ENCODE measurements at places on chromosomes 7 and 10. TPM values are rescaled to one million over a fixed set of nuclear protein-coding genes. Genes with fewer than 3 reads are reported as not detected.

Gene SPDYE9
- not detected for total RNA-seq

Gene EPHA1
- not detected for total RNA-seq

Gene GIMAP2
- 12.3 TPM for total RNA-seq

DNA sequence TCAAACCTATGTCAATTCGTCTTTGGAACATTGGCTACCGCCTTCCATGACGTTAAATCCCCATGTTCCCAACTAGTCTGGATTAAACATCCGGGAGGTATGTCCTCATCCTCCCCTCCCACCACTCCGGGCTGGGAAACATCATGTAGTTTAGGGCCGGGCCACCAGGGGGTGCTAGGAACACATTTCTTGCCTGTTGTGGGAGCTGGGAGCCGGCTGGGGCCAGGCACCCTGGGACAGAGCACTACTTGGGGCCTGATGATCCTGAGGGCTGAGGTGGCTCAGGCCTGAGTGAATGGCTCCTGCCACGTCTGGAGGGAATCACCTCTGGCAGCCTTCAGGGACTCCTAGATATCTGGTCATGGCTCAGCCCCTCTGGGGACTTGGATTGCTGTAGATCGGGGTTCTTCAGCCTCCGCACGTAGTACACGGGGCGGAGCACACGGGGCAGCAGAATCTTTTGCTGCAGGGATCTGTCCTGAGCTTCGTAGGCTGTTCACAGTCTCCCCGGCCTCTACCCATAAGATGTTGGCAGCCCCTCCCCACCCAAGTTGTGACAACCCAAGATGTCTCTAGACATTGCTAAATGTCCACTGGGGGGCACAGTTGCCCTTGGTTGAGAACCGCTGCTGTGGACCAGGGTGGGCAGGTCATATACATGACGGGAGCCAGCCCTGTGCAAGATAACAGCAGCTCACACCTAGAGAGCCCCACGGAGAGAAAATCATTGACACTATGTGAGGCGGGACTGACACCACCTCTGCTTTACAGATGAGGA, 141.2 kb upstream of the ZNF716 start:
- no peaks in the 10 kb centered on the region for H3K27me3 ChIP-seq
- H3K27ac ChIP-seq = no peak overlapping the region
- no peaks in the 10 kb centered on the region for H3K36me3 ChIP-seq
- no peak for DNase-seq
- no peaks in the 10 kb centered on the region for H3K4me1 ChIP-seq

DNA sequence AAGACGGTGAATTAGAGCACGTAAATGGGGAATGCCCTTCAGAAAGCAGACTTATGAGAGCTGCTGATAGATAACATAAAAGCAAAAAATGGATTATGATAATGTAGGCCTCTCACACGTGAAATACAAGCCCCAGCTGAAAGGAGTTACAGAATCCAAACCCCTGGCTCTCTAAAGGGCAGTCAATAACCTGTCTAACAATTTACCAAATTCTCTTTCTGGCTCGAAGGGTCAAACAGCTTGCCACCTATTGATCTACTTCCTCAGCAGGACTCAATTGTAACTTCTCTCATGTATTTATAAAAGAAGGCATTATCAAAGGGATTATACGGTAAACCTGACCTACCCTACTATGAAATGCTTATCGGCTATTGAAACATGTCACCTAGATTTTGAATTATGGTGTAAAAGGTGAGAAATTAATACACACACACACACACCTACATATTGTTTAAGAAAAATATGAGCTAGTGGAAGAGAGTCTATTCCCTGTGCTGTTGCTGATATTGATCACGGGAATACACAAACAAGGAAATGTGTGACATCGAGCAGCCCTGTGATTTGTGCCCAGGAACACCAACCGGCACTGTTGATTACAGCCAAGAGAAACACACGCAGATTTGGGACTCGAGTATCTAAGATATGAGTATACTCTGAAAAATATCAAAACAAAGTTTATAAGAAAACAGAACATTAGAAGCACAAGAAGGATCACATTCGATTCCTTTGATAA, 135.6 kb upstream of the NEBL start:
- no peaks in the 10 kb centered on the region for H3K27me3 ChIP-seq
- no peak overlapping the region for H3K27ac ChIP-seq
- no peaks in the 10 kb centered on the region for H3K4me1 ChIP-seq
- no peaks in the 10 kb centered on the region for H3K36me3 ChIP-seq

Gene DNAJC30
- total RNA-seq = 16.0 TPM

- no peaks in the 10 kb centered on the region for H3K27me3 ChIP-seq
- no peak overlapping the region for H3K27ac ChIP-seq
- H3K4me3 ChIP-seq = no peak overlapping the region
- peaks cover 6% of the 10 kb centered on the region for H3K36me3 ChIP-seq
- peaks cover 9% of the 10 kb centered on the region for H3K4me1 ChIP-seq
- no peak for DNase-seq
These were observed 158.0 kb downstream of the HDAC9 start for GRCh38 chr7:18653381-18654155.

- H3K4me3 ChIP-seq = no peak overlapping the region
- H3K27me3 ChIP-seq = no peaks in the 10 kb centered on the region
- no peaks in the 10 kb centered on the region for H3K4me1 ChIP-seq
These were observed 19.8 kb downstream of the ADAMTS14 start for GRCh38 chr10:70692043-70692603.

- H3K4me3 ChIP-seq = no peak overlapping the region
- no peaks in the 10 kb centered on the region for H3K36me3 ChIP-seq
- H3K4me1 ChIP-seq = no peaks in the 10 kb centered on the region
- H3K27ac ChIP-seq = no peak overlapping the region
- no peak for DNase-seq
These were observed 329.6 kb upstream of the PHYHIPL start for GRCh38 chr10:58846856-58847255.

Gene GALNT17
- 29.8 TPM for total RNA-seq

DNA sequence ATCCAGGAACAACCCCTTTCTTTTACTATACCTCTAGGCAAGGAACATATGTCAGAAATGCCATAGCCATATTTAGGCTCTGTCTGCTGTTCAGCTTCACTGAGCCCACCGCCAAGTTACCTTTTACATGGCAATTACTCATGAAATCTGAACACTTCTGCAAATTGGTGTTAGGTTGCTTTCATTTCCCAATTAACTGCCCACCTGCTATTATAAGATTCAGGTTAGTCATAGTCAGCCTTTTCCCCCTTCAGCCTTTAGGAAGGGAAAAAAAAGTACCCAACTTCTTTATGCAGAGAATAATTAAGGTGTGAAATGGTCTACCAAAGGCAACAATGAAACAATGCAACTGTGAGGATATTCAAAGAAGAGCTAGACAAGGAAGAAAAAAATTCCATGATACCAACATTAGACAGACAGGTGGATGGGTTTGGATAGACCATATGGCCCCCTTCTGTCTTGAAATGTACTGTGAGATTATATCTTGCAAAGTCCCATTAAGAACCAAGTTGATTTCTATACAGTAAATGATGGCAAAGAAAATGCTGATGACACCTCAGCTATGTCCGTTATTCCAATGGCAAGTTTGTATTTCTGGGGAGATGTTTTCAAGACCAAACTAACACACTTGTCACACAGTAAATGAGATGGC, 442.1 kb upstream of the NRP1 start:
- no peaks in the 10 kb centered on the region for H3K4me1 ChIP-seq
- H3K27ac ChIP-seq = no peak overlapping the region
- no peaks in the 10 kb centered on the region for H3K36me3 ChIP-seq
- H3K4me3 ChIP-seq = no peak overlapping the region

- no peaks in the 10 kb centered on the region for H3K4me1 ChIP-seq
- H3K27ac ChIP-seq = no peak overlapping the region
- no peak for DNase-seq
- H3K4me3 ChIP-seq = peak overlapping the region; percentile 64
These were observed 832 bp upstream of the TIAL1 start for GRCh38 chr10:119597405-119598186.

- DNase-seq = no peak
These were observed 291.2 kb downstream of the HDAC9 start for GRCh38 chr7:18786796-18787195.

Gene ATRNL1
- 15.4 TPM for total RNA-seq

Gene STX1A
- total RNA-seq = 13.1 TPM

- H3K4me1 ChIP-seq = no peaks in the 10 kb centered on the region
- no peaks in the 10 kb centered on the region for H3K36me3 ChIP-seq
- no peak for DNase-seq
- no peak overlapping the region for H3K4me3 ChIP-seq
- H3K27ac ChIP-seq = no peak overlapping the region
These were observed 19.0 kb downstream of the SH2B2 start for GRCh38 chr7:102305414-102306268.

DNA sequence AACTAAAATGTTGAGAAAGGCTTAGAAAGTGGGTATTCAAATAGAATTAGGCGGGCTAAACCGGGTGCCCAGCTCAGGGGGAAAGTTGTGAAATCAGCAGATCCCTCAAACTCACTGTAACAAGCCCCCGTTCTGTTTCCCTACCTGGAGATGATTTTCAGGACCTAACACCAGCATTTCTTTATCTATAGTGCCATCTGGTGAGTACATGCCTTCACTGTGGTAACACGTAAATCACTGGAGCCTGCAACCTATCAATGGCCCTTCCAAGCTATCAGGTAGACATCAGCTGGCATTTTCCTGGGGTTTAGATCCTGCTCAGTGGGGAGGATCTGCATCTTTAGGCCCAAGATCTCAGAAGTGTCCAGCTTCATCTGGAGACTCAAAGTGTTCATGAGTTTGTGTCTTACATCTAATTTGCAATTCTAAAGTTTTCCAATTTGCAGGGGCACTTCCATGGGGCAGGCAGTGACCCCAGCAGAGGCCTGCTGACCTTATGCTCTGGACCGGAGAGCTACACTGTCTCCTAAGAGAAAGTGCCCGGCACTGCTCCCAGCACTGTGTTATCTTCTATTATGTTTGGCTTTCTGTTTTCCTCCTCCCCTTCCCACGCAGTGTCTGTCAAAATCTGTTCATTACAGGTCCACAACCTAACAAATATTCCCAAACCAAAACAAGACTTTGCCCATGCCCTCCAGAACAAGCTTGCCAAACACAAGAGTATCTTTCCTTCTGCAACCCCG, 132.5 kb downstream of the LSM5 start:
- H3K36me3 ChIP-seq = no peaks in the 10 kb centered on the region
- DNase-seq = no peak
- H3K4me3 ChIP-seq = no peak overlapping the region
- H3K27me3 ChIP-seq = no peaks in the 10 kb centered on the region

Gene FAM25C
- not detected for total RNA-seq

DNA sequence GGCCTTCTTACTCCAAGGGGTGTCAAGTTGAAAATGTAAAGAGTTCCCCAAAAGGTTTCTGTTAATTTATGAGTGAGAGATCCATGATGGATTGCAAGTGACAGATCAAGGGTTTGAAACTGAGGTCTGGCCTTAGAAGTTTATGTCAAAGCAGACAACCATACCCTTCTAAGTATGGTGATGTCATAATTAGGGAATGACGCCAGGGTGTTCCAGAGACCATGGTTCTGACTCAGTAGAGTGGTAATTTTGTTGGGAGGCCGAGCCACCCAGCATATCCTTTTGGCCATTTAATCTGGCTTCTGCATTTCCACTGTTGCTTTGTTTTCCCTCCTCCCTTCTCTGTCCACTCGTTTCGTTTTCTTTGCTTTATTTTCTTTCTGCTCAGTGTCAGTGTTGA, 2.7 kb downstream of the TRUB1 start:
- DNase-seq = no peak
- no peak overlapping the region for H3K4me3 ChIP-seq
- no peaks in the 10 kb centered on the region for H3K27me3 ChIP-seq
- H3K27ac ChIP-seq = no peak overlapping the region
- peaks cover 23% of the 10 kb centered on the region for H3K36me3 ChIP-seq

- no peaks in the 10 kb centered on the region for H3K27me3 ChIP-seq
- H3K4me3 ChIP-seq = no peak overlapping the region
- no peak overlapping the region for H3K27ac ChIP-seq
- no peaks in the 10 kb centered on the region for H3K4me1 ChIP-seq
- H3K36me3 ChIP-seq = no peaks in the 10 kb centered on the region
These were observed 7.9 kb downstream of the PANK1 start for GRCh38 chr10:89637113-89637512.

DNA sequence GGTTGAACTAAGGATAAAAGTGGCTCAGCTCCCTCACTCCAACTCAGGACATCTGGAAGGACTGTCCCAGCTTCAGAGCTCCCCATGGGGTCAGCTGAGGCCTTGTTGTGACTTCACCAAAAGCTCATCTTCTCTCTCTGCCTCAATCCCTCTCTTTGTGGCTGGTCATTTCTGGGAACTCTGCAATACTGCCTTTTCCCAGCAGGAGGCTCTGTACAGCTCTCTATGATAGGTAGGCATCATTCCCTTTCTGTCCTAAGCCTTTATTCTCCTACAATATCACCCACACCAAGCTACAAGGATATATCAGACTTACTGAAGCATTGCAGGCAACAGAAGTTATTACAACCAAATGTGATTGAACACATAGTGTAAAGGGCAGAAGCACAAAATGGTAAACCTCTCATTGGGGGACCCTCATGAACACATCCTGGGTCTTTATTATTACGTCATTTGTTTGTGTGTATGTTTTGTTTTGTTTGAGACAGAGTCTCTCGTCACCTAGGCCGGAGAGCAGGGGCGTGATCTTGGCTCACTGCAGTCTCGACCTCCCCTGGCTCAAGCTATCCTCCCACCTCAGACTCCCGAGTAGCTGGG, 36.7 kb upstream of the PRPS1L1 start:
- no peaks in the 10 kb centered on the region for H3K36me3 ChIP-seq
- H3K4me3 ChIP-seq = no peak overlapping the region
- no peak overlapping the region for H3K27ac ChIP-seq
- no peak for DNase-seq
- H3K4me1 ChIP-seq = no peaks in the 10 kb centered on the region

All from ascending aorta (tissue), 2 donors.